Left renal cortex interstitium (tissue), 4 donors: ENCODE measurements at places on chromosomes 2 and 18.

DNA sequence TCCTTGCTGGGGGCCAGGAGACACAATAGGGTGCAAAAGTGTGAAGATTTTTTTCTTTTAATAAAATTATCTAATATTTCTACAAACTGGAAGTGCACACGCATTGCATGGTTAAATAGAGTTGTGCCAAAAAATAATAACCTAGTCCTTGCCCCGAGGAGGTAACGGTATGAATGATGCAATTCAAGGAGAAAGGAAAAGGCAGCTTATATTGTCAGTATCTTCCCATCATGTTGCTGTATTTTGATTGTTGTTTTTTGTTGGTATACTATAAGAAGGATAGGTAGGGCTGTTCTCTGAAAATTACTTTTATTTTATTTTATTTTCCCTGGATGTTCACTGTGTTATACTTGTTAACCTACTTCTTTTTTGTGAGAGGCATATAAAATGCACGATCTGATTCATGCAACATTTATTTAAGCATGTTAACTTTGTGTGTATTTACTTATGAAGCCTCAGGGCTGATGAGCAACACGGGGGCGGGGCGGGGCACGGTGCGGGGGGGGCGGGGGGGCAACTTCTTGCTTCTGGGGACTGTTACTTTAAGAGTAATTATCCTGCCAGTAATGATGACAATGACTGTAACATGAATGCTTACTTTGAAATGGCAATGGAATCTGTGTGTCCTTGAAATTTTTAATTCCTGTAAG, 118.6 kb downstream of the AQP4 start:
- DNase-seq, result no peak

DNA sequence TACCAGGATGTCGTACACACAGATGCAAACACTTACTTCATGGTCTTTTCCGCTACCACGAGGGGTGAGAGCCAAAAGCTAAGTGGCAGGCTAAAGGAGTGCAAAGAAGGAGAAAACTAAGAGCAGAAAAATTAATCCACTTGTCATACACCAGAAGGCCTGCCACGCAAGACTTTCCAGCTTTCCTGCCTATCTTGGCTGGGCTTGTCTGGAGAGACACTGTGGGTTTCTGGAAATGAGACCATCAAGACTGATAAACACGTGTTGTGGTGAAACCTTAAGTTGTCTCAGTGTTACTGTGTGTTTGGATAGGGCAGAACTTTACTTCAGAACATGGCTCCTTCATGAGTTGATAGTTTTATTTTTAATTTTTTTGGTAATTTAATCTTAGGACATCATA, 175.6 kb downstream of the FMNL2 start:
- DNase-seq, result no peak

- no peak for DNase-seq
Measured at GRCh38 chr2:28638102-28638501, 113.5 kb upstream of the PPP1CB start.

DNA sequence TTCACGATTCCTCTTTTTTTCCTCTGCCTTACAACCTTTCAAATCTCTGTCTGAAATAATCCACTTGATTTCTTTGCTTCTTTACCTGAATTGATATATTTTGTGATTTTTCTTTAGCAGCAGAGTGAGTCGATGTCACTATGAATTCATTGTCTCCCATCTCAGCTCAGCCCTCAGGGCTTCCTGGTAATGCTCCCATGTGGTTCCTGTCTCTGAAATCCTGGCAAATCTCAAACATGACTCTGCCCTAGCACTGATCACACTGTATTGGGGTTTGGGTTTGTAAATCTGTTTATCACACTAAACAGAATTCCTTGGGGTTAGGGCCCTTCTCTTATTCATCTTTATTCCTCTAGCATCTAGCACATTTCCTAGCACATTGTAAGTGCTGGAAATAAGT, 43.0 kb upstream of the MSTN start:
- no peak for DNase-seq

DNA sequence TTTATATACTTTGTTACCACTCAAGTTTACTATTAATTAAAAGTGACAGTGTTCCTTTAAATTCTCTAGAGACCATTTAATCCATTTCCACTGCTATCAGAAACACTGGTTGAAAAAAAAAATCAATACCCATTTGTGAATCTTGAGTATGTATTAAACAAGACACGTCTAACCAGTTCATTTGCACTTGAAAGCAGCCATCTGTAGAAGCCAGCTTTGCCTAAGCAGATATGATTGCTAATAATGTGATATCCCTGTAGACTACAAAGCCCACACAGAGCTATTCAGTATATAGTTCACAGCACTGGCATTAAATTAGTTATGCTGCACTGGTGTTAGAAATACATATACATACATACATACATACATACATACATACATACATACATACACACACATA, 111.8 kb upstream of the SP3 start:
- no peak for DNase-seq

- DNase-seq, result no peak
Measured at GRCh38 chr18:58662118-58662517, 9.1 kb upstream of the MALT1 start.

GRCh38 chr18:79611040-79611681, 68.4 kb upstream of the CTDP1 start:
- DNase-seq, result no peak

DNA sequence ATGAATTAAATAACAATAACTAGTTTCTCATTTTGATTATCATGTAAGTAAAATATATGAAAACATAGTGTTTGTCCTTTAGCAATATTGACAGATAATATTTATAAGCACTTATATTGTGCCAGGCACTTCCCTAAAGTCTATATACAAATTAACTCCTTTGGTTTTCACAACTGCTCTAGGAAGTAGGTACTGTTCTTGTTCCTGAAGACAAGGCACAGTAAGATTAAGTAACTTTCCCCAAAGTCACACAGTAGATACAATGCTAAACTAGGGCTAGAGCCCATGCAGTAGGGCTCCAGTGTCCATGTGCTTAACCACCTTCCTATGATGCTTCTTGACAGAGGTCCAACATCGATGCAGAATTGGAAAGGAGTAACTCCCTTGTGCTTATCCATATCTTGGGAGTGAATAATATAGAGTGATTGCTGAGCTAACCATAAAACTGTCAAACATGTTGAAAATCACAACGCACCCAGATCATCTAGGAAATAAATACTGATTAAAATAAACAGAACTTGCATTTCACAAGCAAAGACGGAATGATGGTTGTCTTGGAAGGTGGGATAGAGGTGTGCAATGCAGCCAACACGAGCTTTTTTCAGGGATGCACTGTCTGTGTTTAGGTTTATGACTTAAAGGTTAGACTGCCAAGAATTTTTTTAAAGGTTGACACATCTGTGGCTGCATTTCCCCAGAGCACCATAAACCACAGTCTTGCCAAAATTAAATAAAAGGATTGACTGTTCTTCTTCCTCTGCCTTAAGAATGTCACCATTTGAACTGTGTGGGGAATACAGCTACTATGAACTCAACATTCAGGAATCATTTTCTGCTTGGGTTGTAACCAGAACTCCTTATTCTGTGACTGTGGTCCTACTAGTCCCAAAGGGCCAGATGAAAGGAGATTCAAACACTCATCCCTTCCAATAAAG, 80.8 kb downstream of the ANKRD44 start:
- DNase-seq, result no peak

- no peak for DNase-seq
Measured at GRCh38 chr2:222993920-222994650, 57.9 kb upstream of the KCNE4 start.

DNA sequence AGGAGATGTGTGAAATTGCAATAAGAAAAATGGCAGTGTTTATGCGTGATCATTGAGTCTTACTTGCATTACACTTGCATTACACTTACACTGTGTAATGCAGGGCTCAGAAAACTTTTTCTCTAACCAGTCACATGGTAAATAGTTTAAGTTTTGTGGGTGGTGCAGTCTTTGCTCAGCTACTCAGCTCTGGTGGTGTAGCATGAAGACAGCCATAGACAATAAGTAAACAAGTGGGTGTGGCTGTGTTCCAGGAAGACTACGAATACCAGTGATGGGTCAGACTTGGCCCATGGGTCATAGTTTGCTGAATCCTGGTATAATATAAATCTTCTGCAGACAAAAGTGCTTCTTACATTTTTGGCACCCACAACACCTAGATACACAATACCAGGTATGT, 115.6 kb upstream of the CYP1B1 start:
- DNase-seq, result no peak

- DNase-seq, result no peak
Measured at GRCh38 chr2:30693821-30694281, 113.4 kb downstream of the CAPN13 start.

DNA sequence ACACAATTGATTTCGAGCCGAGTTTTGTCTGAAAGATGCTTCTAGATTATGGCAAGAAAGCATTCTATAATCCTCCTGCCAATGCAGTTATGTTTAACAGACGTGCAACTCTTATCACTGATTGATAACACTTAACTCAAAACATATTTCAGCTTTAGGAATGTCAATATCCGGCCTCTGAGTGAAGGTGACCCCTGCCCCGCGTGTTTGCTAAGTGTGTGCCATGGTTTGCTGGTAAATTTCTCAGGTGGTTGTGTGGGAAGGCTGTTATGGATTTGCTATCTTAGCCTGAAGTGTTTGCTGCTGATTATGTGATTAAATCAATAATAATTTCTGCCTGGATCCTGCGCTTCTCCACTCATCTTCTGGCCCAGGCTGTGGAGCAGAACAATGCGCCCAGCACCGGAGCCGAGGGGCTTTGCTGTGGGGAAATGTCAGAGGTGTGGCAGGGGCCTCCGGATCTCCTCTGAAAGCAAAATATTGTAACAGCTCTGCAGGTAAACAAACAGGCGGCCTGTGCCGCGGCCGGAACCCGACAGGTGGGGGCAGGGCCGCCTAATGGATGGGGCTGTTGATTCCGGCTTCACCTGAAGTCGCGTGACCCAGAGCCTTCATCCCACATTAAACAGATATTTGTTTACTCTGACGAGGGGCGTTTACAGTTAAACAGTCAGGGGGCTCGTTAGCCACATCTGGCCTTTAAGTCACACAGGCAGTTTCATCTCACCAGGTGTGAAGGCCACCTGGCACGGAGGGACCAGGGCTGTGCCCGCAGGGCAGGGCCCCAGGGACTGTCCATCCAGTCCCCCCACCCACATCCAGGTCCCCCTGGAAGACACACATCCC, 210.7 kb upstream of the SALL3 start:
- DNase-seq, result no peak

GRCh38 chr18:79720359-79720733, 40.7 kb downstream of the CTDP1 start:
- no peak for DNase-seq

- DNase-seq, result no peak
Measured at GRCh38 chr2:1353543-1353942, 59.7 kb upstream of the TPO start.

DNA sequence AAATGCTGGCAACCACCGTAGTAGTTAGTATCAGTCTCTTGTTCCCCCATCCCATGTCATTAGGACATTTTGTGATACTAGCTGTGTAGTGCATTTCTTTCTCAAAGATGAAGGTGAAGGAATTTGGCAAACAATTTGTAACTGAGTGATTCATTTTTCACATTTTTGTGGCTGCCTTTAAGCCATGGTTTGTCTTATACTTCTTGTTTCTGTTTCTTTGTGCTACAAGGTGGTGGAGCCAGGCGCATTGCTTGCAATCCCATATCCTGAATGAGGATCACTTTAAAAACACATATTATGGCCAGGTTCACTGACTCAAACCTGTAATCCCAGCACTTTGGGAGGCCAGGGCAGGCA, 40.6 kb downstream of the GPD2 start:
- DNase-seq, result no peak

GRCh38 chr2:42839809-42840501, 47.6 kb upstream of the HAAO start:
- no peak for DNase-seq

GRCh38 chr2:188032786-188033185, 258.9 kb upstream of the GULP1 start:
- no peak for DNase-seq

GRCh38 chr2:172597176-172597842, 41.4 kb downstream of the PDK1 start:
- DNase-seq, result no peak

DNA sequence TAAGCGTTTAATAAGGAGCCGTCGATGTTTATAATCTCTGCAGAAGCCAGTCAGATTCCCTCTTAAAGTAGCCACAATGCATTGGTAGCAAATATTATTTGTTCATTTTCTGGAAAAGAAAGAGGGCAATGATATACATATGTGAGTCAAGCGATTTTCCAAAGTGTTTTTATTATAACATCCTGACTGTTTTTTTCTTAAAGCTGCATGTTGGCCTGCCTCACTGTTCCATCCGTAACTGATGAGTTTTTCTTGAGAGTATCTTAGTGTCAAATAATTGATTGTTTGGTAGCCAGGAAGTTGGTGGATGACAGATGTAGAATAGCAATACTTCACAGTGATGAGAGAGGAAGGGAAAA, 3.7 kb downstream of the TSHZ1 start:
- no peak for DNase-seq

DNA sequence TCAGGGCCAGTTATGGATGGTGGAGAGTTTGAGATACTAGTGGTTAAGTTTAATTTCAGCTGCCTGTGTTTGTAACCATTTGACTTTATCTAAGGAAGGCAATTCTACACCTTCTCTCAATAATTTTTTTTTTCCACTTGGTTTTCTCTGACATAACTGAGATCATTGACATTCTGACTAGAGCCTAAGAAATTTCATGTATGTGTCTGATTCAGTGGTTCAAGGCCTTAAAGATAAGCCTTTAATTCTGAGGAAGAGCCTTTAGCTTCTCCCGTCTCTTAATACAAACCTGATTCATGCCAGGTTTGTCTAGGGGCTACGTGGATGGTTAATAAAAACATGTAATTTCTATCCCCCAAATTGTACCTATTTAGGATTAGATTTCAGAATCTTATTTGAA, 971.4 kb downstream of the DPP10 start:
- no peak for DNase-seq

DNA sequence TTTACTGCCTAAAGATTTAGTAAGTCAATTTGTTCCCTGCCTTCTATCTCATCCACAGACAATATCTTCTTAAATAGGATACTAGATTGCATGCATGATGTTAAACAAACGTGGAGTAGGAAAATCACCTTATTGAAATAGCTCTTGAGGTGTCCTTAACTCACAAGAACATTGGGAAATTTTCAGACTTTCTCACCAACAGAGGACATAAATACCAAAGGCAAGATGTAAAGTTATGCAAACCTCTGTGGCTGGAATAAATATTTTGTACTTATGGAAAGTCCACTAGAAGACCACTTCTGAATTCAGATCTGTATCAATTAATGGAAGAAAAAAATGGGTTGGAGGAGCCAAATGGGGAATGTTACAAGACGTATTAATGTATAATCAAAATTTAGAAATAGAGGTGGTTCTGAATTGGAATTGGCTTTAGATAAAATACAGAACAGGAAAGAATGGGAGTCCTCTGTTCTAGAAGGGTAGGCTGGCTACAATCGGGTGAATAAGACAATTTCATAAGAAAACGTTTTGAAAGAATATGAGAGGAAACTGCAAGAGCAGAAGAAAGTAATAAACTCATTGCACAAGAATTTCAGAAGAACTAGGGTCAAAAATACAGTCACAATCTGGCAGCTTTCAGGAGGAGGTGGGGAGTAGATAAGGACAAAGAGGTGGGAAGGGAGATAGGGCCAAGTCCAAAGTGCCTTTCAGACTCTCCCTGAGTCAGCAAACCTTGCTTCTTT, 69.3 kb upstream of the FN1 start:
- DNase-seq, result no peak

GRCh38 chr2:118219611-118220010, 131.3 kb downstream of the INSIG2 start:
- no peak for DNase-seq

GRCh38 chr18:13826209-13826608, 2.3 kb downstream of the MC5R start:
- no peak for DNase-seq

GRCh38 chr2:27296481-27296880, 11.8 kb downstream of the UCN start:
- no peak for DNase-seq

- no peak for DNase-seq
Measured at GRCh38 chr18:69935319-69936190, 12.1 kb downstream of the CD226 start.
